Stimulated activated CD4-positive, alpha-beta T cell treated with anti-CD3 and anti-CD28 coated beads, Interleukin-1b, Interleukin-23, amount 100 ng/mL, for 24 hours (primary cell): ENCODE measurements at places on chromosomes 6 and 20.

DNA sequence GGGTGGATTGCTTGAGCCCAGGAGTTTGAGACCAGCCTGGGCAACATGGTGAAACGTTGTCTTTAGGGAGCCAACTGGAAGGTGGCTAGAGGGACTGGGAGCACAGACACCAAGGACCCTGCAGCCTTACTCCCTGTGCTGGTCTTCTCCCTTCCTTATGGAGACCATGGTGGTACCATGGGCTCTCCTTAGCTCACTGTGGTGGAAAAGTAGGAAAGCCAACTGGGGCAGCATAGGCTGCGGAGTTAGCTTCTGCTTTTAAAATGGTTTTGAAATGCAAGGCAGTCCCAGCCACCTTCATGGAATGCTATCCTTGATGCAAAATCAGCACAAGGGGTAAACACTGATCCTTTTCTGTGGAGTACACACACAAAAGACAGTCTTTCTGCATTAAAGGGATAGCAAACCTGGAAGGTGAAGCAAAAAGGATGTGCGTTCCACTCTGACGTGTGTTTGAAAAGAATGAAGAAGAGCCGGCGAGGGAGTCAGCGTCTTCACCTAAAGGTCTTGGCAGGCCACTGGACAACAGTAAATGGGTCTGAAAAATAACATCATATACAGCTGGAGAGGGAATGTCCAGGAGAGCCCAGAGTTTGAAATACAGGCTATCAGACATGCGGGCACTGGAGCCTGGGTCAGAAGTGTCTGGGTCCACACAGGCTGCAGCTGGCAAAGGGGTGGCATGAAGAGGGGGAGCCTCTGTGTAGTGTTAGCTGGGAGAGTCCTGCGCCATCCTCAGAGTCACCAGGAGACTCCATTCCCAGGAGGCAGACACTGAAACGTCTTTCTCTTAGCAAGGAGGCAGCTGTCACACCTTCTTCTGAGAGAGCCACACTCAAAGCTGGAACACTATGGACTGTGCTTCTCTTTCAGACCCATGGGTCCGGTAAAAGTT lies 58.5 kb downstream of the GPR6 start:
- DNase-seq = no peak

- DNase-seq = no peak
Measured at GRCh38 chr20:31906001-31906400, 35.6 kb downstream of the TTLL9 start.

DNA sequence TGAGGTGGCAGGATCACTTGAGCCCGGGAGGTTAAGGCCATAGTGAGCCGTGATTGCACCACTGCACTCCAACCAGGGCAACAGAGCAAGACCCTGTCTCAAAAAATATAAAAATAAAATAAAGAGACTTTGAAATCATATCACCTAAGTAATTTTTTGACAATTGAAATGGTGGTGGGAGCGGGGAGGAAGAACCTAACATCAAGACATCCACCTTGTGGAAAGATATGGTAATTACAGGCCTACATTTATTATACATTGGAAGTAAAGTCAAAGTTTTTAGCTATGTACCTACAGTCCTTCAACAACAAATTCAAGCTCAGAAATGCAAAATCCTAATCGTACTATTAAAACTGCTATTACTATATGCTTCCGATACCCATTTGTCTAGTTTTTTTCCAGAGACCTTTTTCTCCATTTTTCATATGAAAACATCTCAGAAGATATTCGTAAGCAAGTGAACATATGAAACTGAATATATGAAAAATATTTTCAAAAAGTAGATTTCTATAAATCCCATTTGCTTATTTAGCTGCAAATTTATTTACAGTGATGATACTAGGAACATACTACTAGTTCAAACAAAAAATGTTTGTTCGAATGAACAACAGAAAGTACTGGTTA lies 83.3 kb downstream of the SYCP2 start:
- no peak for DNase-seq

- no peak for DNase-seq
Measured at GRCh38 chr6:130473886-130474285, 108.1 kb downstream of the TMEM200A start.

- no peak for DNase-seq
Measured at GRCh38 chr20:46767127-46767761, 57.8 kb downstream of the SLC2A10 start.

DNA sequence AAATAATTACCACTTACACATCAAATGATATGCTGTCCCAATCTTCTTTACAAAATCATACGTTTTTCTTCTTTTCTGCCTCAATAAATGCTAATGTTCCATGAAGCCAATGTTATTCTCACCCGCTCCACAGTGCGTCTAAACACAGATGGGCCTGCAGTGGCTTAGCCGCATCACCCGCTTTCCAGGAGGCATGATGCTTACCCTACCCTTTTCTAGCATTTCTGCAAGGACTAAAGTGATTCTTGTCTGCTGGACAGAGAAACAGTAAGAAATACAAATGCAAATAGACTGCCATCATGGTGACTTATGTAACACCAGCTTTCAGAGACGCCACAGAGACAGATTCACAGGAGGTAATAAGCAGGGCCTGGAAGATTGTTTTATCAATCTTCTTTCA lies 104.4 kb downstream of the RNASET2 start:
- DNase-seq = no peak

DNA sequence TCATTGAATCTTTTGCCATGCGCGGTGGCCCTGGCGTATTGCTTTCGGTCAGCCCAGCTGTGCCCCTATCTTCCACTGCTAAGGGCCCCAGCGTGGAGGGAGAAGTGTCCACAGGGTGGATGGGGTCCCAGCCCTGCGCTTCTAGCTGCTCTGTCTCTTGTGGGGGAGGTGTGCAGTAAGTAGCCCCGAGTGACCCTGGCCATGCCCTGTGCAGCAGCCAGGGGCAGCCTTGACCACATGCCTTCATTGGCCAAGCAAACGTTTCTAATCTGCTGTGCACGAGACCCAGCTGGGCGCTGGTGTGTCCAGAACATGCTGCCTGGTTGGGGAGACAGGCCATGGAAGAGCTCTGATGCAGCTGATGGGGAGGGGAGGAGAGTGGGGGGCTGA lies 13.6 kb downstream of the TMEM181 start:
- DNase-seq = no peak

GRCh38 chr6:71537717-71538116 lies 249.1 kb downstream of the OGFRL1 start:
- DNase-seq = no peak

DNA sequence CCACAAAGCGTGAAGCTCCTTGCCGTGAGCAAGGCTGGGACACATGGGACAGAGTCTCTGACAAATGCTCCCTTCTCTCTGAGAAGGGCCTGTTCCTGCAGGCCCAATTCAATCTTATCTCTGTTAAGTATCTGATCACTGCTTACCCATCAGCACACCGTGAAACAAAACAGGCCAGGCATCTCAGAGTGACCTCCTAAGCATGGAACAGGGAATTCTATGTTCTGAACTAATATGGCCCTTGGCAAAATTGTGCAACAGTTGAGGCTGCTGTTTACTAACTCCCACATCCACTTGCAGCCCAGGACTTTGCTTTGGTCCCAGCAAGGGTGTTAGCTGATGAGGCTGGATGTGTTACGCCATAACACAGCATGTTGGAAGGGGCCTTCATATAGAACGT lies 79.2 kb downstream of the GCLC start:
- no peak for DNase-seq

DNA sequence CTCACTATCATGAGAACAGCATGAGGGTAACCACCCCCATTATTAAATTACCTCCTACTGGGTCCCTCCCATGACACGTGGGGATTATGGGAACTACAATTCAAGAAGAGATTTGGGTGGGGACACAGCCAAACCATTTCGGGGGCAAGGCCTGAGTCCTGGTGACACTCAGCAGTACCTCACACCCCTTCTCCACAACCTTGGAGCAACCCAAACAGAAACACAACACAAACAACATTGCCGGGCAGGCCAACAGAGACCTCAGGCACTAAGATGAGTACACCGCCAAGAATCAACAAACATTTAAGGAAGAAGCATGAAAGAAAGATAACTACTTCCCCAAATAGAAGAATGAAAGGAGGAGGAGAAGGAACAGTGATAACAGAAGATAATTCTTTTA lies 16.9 kb downstream of the MOCS1 start:
- DNase-seq = no peak

- DNase-seq = no peak
Measured at GRCh38 chr6:129498950-129499842, 210.8 kb downstream of the ARHGAP18 start.

DNA sequence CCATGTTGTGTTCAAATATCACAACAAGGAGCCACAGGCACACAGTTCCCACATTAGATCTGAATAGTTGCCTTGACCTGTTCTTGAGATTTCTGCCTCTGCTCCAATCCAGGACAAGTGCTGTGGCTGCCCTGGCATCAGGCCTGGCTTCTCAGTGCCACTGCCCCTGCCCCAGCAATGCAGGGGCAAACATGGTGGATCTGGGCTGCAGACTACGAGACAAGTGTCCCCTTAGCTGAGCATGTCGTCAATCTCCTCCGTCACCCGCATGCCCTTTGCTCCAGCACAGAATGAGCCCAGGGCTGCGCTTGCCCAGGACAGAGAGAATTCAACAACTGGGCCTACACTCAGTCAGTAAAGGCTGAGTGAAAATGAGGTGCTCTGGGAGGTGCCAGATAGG lies 201.6 kb downstream of the SYNDIG1 start:
- DNase-seq = no peak

DNA sequence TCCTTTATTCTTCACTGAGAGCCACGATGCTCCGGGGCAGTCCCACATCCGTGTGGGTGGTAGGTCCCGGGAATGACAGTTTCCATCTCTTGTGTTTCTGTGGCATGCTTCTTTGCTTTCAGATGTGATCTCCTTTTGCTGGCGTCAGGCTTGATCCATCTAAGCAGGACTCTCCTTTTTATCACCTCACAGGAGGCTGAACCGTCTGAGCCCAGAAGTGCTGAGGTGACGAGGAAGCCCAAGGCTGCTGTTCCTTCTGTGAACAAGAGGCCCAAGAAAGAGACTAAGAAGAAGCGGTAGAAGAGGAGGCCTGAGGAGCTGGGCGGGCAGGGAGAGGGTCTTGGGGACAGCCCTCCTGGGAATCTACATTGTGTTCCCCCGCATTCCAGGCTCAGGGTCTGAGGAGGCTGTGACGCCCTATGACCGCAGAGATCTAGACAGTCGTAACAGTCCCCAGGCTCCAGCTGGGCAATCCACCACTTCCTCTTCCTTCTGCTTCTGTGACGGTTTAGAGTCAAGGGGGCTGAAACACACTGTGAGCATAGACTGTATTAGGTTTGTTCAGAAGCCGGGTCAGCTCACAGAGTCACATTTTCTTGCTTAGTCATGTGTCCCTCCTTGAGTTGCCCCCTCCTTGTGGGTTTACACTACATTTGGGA lies 26.8 kb downstream of the MANBAL start:
- DNase-seq = no peak

DNA sequence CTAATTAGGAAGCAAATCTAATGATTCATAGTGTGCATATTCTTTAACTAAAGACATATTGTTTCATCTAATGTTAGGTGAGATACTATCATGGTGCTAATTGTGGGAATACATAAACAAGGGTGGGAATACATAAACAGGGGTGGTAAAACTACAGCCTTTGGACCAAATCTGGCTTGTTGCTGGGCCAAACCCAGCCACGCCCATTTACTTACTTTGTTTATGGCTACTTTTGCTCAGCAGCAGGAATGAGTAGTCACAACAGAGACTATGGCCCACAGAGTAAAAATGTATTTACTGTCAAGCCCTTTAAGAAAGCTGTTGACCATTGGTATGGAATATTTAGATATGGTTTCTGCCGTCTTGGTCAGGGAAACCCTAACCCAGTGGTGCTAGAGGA lies 31.7 kb downstream of the FAM135A start:
- DNase-seq = no peak

DNA sequence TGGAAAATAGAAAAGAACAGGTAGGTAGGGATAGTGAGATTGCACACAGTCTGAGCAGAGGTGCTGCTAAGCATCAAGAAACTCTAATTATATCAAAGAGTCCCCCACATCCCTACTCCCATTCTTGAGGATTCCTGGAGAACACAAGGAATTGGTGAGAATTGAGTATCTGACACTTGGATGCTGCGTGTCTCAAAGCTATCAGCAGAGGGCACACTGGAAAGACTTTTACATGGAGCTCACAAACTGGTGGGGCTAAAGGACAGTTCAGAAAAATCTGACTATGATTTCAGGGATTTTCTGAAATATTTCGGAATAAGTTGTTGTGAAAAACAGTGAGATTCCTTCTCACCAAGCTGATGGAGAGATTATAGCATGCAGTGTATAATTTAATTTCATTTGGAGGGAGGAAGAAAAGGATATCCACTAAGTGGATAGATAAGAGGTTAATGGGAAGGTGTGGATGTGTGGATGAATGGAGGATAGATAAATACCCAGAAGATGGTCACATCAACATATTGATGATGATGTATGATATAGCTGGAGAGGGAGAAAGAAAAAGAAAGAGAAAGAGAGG lies 215.4 kb upstream of the DEFB112 start:
- DNase-seq = no peak

DNA sequence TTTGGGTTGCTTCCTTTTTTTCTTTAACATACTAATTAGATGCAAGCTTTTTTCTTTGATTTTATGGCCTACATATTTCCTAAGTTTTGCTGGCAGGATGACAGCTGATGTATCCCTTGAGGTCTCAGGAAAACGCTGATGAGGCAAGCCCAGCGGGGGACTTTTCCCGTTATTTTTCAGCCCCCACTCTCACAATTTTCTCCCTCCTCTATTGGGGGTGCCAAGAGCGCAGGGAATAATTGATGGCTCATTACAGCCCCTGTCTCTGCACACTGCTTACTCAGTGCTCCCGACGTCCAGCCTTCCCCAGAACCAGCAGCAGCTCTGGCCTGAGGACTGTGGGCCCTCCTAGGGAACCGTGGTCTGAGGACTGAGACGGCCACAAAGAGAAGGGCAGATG lies 38.6 kb upstream of the VSTM2L start:
- DNase-seq = no peak

DNA sequence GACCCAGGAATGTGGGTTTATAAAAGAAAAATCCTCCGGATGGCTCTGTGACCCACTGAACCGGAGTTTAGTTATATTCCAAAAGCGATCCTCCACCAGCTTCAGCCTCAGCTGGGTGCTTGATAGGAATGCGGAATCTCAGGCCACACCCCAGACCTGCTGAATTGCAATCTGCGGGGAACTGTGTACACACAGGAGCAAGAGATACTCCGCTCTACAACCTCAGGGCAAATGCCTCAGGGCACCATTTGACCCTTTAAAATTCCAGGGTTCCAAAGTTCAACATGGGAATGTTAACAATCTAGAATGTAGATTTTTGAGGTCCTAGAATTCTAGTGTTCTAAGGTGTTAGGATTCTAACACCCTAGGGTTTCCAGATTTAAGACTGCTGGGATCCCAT lies 10.8 kb downstream of the BPIFA2 start:
- DNase-seq = no peak

GRCh38 chr6:168739381-168739780 lies 298.4 kb downstream of the SMOC2 start:
- no peak for DNase-seq

DNA sequence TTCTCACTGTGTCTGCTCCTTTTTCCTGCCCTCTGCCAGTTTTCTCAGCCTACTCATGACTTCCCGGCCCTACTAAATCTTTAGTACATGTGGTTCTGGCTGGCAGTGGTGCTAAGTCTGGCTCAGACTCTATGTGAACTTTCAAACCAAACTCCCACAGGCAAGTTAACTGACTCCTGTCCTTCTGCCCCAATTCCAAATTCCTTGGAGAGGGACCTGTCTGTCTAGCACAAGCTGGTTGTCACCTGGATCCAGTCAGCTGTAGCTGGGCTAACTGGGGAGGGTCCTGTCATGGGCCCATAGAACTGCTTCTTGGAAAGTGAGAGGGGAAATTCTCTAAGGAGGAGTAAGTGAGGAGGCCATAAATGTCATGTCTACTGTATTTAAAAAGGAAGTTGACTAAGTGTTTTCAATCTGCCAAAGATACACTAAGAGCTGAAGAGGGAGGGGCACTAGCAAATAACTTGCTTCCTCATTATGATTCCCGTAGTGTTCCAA lies 240.1 kb downstream of the KCNQ5 start:
- no peak for DNase-seq
